ENCODE measurements at places on chromosomes 6 and 20.

- DNase-seq, result no peak
Observed at GRCh38 chr6:100612094-100612493, 147.4 kb upstream of the SIM1 start.

GRCh38 chr20:54044156-54044555, 26.2 kb downstream of the BCAS1 start:
- no peak for DNase-seq

GRCh38 chr6:107114926-107115694, at the start of gene BEND3:
TSS of gene BEND3 (minus strand) at chr6:107115515. CDS start at chr6:107099285, 16,230 bp downstream.
- no peak for DNase-seq

- DNase-seq, result no peak
Observed at GRCh38 chr6:56806368-56806767, 148.5 kb upstream of the BEND6 start.

DNA sequence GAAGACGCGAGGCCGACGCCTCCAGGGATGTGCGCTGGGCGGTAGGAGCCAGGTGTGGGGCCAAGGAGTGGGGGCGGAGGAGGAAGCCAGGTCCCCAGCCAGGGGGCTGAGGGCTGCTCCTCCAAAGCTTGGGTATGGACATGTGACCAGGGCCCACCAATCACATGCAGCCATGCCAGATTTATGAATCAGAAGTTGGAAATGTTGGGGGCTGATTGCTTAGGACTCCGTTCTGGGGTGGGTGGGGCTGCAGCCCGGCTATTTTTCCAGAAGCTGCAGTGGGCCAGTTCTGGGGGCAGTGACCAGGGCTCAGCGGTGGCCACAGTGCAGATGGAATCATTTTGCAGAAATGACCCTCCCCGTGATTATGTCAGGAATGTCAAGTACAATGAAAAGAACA, 96.0 kb downstream of the CEBPB start:
- no peak for DNase-seq

- no peak for DNase-seq
Observed at GRCh38 chr6:111743360-111743759, 129.9 kb downstream of the FYN start.

GRCh38 chr20:17612287-17612991, 42.6 kb downstream of the DSTN start:
- peak; percentile 52 for DNase-seq

DNA sequence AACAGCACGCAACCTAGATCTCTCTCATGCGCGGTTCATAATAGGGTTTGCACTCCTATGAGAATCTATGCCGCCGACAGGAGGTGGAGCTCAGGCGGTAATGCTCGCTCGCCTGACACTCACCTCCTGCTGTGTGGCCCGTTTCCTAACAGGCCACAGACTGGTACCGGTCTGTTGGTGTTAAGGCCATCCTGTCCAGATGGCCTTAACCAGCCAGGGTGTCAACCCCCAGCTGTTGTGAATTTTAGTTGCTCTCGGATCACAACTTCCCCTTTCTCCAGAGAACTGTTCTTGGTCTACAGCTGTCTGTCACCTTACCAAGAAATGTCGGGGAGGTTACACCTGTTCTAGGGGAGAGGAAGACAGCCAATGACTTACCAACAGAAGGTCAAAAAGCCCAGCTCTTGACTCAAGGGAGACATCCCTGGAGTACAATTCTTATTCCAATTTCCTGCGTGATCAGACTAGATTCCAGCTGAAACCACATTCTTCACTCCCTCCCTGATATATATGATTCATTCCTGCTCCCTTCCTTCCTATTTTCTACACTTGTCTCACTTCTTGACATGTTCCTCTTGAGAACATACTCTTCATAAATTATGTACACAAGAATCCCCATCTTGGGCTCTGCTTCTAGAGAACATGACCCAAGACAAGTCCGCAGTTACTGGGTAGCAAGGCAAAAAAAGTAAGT, 23.1 kb upstream of the DNAAF9 start:
- DNase-seq, result no peak

DNA sequence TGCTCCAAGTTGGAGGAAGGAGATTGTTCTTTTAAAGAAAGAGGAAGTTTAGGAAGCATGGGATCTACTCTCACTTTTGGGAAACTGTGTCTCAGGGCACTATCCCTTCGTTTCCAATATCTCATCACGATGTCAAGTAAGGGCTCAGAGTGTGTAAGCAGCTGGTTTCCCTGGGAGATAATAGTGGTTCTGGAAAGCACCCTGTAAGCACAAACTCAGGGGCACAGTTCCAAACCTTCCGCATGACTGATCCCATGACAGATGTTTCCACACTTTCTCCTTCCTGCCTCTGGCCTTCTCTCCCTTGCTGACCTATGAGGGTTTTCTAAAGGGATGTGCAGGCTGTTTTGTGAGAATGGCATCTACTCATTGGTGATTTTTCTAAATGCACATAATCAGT, 33.9 kb downstream of the ADTRP start:
- DNase-seq, result peak; percentile 41

- no peak for DNase-seq
Observed at GRCh38 chr6:17278289-17279063, 2.7 kb upstream of the RBM24 start.

- DNase-seq, result no peak
Observed at GRCh38 chr6:112938650-112939049, 591.5 kb downstream of the RFPL4B start.

- DNase-seq, result peak; percentile 23
Observed at GRCh38 chr6:167898673-167899311, 72.1 kb downstream of the AFDN start.

- no peak for DNase-seq
Observed at GRCh38 chr6:118537574-118537973, 10.5 kb upstream of the PLN start.

GRCh38 chr6:128316258-128316929, 204.0 kb downstream of the PTPRK start:
- DNase-seq, result no peak

- no peak for DNase-seq
Observed at GRCh38 chr6:84979541-84979940, 215.1 kb upstream of the TBX18 start.

GRCh38 chr6:75049308-75049707, 156.5 kb downstream of the COL12A1 start:
- DNase-seq, result no peak

- DNase-seq, result no peak
Observed at GRCh38 chr6:40671694-40672050, 84.5 kb upstream of the LRFN2 start.

DNA sequence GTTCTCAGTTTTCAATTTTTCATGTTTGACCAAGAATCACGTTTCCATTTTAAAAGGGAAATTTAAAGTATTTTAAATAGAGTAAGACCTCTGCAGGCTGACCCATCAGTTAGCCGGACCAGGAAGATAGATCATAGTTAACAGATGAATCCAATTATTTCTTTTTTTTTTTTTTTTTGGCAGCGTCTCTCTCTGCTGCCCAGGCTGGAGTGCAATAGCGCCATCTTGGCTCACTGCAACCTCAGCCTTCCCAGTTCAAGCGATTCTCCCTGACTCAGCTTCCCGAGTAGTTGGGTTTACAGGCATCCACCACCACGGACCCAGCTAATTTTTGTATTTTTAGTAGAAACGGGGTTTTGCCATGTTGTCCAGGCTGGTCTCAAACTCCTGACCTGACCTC, 256.7 kb upstream of the CNR1 start:
- no peak for DNase-seq

DNA sequence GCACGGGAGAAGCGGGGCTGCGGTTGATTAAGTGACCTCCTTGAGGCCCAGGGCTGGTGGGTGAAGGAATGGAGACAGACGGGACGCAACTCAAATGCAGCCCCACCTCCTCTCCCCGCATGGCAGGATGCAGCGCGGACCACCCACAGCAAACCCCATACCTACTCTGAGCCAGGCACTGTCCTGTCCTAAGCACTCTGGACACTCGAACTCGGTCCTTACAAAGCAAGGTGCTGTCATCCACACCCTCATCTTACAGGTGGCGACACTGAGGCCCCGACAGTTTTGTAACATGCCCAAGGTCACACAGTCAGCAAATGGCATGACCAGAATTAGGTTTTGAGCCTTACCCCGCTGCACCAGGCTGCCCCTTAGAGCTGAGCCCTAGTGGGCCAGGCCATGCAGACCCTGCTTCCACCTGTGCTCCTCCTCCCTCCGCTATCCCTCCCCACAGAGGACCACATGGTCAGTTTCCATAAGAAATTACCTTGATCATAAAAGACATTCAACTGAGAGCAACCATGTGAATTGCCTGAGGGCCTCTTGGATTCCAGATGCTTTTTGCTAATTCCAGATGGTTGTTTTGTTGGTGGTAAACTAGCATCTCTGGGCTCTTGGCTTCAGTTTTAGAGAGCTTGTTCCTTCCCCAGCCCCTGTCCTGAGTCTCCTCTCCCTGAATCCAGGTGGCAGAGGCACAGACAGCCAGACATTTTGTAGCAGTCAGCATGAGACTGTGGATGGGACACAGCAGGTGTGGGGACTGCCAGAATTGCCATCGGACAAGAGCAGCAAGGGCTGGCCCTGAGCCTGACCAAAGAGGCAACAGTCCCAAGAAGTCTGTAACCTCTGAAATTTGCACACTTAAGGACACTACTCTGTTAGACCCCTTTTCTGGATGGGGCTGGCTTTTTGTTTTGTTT, 171.9 kb upstream of the PMEPA1 start:
- DNase-seq, result no peak

DNA sequence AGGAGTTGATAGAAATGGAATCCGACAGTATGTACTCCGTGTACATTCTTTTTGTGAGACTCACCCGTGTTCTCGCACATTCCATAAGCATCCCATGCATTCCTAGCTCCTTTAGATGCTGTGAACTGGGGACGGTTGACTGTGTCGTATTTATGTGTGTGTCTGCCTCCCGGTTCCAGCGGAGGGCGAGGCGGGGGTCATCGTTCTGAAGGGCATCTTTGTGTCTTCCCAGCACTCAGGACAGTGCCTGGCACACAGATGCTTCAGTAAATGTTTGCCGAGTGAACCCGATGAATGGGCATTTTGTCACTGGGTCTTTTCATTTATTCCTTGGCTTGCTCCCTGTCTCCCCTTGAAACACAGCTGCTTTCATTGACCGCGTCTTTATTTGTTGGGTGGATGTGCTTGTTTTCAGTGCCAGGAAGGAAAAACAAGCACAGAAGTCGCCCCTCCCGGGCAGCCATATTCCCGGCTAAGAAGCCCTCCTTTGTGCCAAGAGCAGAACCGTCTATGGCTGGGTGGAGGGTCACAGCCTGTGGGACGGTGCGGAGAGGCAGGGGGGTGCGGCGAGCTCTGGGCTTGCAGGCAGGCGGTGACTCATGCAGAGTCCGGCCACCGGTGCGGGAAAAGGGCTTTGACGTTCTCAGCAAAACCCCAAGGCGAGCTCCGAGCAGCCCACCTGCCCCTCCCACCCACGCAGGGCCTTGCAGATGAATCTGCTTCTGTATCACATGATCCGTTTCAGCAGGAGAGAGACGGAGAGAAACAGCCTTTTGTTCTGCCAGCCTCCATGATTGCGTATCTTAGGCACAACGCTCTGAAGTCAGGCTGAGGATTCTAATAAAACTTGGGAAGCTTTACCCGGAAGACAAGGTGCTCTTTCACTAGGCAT, 11.2 kb upstream of the PSMG4 start:
- DNase-seq, result no peak

DNA sequence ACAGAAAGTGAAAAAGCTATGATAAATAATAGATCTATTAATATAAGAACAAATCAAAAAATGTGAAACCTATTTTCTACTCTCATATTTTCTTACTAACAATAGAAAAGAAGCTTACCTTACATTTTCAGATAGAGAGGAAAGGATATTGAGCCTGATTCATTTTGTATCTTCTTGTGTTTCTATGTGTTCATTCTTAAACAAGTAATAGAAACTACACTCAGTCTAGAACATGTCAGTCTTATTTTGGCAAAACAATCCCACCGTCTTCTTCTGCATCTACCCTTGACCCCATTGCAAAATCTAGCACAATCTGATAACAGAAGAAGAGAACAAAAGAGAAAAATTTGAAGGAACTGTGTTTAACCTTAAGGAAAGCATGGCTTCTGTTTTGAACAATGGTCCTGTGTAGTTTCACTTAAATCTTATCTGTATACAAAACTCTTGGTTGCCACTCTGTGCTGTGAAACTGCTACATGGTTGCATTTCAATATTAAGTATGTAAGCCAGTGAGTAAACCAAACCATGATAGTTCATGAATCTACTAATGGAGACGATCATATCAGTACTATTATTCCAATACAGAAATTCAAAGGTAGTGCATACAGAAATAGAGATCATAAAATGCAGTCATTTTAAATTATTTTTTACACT, 69.5 kb upstream of the LGSN start:
- no peak for DNase-seq

- no peak for DNase-seq
Observed at GRCh38 chr6:111478749-111479148, 4.3 kb downstream of the REV3L start.

- DNase-seq, result no peak
Observed at GRCh38 chr20:24166123-24166381, 177.5 kb upstream of the GGTLC1 start.

DNA sequence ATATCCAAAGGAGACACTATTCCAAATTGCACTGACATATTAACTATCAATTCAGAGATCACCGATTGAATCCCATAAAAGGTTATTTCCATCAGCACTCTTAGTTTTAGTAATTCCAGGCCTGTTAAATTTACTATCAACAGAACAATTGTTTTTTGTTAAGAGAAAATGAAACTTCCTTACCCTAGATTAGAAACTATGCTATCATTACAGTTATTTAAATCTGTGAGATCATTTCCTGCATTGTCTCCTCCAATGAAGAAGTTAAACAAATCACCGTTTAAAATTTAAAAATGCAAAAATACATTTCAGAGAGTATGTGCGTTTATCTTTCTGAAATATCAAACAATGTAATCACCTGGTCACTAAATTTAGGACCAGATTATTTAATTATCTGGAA, 57.5 kb downstream of the HIVEP2 start:
- DNase-seq, result no peak

GRCh38 chr6:165098165-165098564, 211.2 kb downstream of the C6orf118 start:
- DNase-seq, result no peak

DNA sequence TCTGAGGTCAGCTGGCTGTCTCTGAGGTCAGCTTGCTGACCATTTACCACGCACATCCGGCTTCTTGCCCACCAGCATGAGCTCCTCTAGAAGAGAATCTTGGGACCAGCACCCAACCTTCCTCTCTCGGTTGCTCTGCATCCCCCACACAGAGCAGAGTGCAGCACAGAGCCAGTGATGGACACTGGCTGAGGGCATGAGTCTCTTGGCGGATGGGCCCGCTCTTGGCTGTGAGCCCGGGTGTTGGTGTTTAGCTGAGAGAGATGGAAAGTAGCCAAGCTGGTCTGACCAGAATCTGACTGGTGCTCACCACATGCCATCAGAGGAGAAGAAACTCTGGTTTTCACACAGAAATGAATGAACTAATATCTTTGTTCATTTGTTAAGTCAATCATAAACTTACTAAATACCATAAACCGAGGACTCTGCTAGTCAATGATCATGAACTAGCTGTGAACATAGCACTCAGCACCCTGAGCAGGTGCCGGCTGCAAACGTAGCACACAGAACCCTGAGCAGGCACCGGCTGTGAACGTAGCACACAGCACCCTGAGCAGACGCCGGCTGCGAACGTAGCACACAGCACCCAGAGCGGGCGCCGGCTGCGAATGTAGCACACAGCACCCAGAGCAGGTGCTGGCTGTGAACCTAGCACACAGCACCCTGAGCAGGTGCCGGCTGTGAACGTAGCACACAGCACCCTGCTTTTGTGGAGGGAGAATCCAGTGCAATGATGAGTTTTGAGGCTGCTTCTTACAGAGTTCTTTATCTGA, 10.4 kb upstream of the THBS2 start:
- DNase-seq, result no peak

Data from thymus (tissue), 14 donors.